Dermis microvascular lymphatic vessel endothelial cell (primary cell): ENCODE measurements at places on chromosomes 2 and 18.

GRCh38 chr2:46538393-46538792, 59.0 kb downstream of the TMEM247 start:
- no peak for DNase-seq

GRCh38 chr2:1371082-1371481, 42.2 kb upstream of the TPO start:
- DNase-seq: no peak

GRCh38 chr2:231810905-231811304, 24.7 kb downstream of the COPS7B start:
- no peak for DNase-seq

DNA sequence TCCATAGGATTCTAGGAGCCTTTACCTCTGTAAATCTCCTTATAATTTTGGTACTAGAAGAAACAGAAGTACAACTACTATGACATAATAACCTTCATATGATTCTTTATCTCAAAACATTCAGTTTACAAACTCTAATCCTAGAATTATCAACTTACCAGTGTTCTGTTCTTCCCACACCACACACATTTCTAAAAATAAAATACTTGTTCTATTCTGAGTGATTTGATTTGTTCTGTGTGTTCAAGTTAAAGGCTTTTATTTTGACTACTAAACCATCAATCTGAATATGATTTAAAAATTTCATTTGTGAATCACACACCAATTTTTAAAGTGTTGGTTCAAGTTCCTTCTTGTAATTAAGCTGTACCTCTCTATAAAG, 16.0 kb downstream of the CYTIP start:
- DNase-seq: no peak

DNA sequence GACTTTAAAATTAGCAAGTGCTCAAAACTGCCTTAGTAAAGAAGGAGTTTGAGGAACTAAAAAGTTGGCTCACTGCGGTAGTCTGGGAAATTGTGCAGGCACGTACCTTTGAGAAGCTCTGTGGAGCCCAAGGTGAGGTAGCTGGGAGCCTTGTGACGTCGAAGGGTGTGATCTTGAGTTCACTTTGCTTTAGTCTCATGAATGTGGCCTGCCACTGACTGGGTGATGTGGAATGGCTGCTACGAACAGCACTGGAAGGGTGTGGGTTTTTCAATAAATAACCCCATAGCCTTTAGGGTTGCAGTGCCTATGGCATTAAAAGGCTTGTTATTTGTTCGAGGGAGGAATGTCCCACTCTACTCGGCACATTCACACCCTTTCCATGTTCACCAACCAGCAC, 312.3 kb downstream of the PRKCE start:
- DNase-seq: no peak

DNA sequence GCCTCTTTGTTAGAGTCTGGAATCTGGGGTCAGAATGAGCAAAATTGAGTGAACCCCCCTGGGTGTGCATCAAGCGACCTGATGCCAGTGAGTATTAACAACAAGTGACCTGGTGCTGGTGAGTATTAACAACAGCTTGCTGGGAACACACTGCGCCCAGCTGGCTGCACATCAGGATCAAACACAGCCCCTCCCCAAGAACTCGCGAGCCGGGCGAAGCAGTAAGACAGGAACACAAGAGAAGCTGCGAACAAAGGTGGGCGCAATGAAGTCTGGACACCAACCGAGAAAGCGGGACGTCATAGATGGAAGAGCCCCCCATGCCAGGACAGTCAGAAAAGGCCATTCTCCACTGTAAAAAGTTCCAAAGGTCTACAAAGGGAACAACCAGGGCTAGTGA, 34.3 kb downstream of the CRACDL start:
- DNase-seq: no peak

DNA sequence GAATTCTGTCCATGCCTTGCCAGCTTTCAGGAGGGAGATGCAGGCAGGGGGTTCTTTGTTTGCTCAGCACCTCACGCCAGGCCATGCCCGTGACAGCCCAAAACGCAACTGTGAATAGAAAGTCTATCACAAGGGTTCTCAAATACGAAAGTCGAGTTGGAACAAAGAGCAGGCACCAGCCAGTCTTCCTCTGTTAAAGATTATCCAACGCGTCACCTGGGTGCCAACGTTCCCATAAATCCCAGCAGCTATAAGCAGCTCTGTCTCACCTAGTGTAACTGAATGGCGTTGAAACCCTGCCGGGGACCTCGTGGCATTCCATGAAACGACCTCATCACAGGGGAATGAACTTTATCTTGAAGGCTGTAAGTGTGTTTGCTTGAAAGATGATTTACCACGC, 84.8 kb upstream of the GATA6 start:
- DNase-seq: no peak

- peak; percentile 97 for DNase-seq
Measured at GRCh38 chr2:111698743-111699554, 185.0 kb downstream of the ANAPC1 start.

- peak; percentile 74 for DNase-seq
Measured at GRCh38 chr2:9378433-9379390, 44.6 kb downstream of the ITGB1BP1 start.

- no peak for DNase-seq
Measured at GRCh38 chr2:218125095-218125494, 733 bp upstream of the CXCR2 start.

- no peak for DNase-seq
Measured at GRCh38 chr2:74625658-74626425, 22.3 kb downstream of the M1AP start.

GRCh38 chr18:62336618-62337017, 11.5 kb downstream of the TNFRSF11A start:
- DNase-seq: no peak

DNA sequence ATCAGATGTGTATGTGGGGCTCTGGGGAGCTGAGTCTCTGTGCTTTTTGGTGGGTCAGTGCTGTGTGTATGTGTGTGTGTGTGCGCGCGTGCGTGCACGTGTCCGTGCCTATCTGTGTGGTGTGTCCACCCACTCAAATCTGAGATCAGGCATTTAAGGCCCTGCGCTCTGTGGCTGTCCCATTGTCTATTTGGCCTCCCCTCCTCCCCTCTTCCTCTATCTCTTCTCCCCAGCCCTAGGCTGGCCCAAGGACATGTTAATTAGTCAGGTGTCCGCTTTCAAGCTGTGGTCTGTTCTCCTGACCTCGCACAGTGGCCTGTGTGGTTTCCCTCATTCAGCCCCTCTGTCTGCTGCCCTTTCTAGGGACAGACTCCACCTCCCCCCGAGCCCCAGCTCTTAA, 136.4 kb downstream of the DYSF start:
- DNase-seq: no peak

GRCh38 chr2:174510583-174511189, 23.9 kb upstream of the GPR155 start:
- no peak for DNase-seq

GRCh38 chr2:29347774-29348461, 232.7 kb downstream of the CLIP4 start:
- no peak for DNase-seq
